ENCODE measurements at places on chromosomes 13 and 19. TPM values are rescaled to one million over a fixed set of nuclear protein-coding genes. Genes with fewer than 3 reads are reported as not detected.

The IL12RB1 gene
- 0.26 TPM for total RNA-seq

The CYP4F8 gene
- not detected for total RNA-seq

The SPACA6 gene
- total RNA-seq: 4.8 TPM

The KLC3 gene
- 0.43 TPM for total RNA-seq

The SIGLEC5 gene
- total RNA-seq: not detected

The CABP5 gene
- total RNA-seq: not detected
